ENCODE measurements at places on chromosomes 12 and 14. TPM values are rescaled to one million over a fixed set of nuclear protein-coding genes. Genes with fewer than 3 reads are reported as not detected.
A peak's percentile ranks its signal among the peaks of the same experiment; 100 is the strongest.

The IGFBP6 gene
- not detected for total RNA-seq

The ACTN1 gene
- total RNA-seq = 47.5 TPM

The CLEC1A gene
- not detected for total RNA-seq

The NAA30 gene
- total RNA-seq = 17.1 TPM

The LRP1-AS gene
- total RNA-seq = not detected

The RBM25 gene
- 157 TPM for total RNA-seq

The ADAMTS20 gene
- total RNA-seq = not detected

- peak overlapping the region; percentile 80 for H3K27ac ChIP-seq
- no peak for DNase-seq
- no peaks in the 10 kb centered on the region for H3K36me3 ChIP-seq
- no peaks in the 10 kb centered on the region for H3K27me3 ChIP-seq
- no peak overlapping the region for H3K4me3 ChIP-seq
- peaks cover 65% of the 10 kb centered on the region for H3K4me1 ChIP-seq
Observed at GRCh38 chr14:68819260-68819691, 26.4 kb upstream of the ZFP36L1 start.

- peaks cover 45% of the 10 kb centered on the region for H3K36me3 ChIP-seq
- DNase-seq = no peak
- no peak overlapping the region for H3K4me3 ChIP-seq
Observed at GRCh38 chr14:59356312-59356711, 108.9 kb downstream of the GPR135 start.

DNA sequence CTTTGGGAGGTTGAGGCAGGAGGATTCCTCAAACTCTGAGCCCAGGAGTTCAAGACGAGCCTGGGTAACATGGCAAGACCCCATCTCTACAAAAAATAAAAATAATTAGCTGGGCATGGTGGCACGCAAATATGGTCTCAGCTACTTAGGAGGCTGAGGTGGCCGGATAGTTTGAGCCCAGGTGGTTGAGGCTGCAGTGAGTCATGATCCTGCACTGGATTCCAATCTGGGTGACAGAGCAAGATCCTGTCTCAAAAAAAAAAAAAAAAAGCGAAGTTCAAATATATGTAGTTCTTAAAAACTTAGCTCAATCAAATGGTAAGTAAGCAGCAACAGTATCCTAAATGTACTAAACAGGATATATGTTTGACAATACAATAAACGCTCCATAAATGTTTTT lies 85.5 kb upstream of the SSTR1 start:
- H3K4me1 ChIP-seq = peaks cover 4% of the 10 kb centered on the region
- no peak overlapping the region for H3K27ac ChIP-seq
- no peaks in the 10 kb centered on the region for H3K36me3 ChIP-seq
- no peak for DNase-seq

DNA sequence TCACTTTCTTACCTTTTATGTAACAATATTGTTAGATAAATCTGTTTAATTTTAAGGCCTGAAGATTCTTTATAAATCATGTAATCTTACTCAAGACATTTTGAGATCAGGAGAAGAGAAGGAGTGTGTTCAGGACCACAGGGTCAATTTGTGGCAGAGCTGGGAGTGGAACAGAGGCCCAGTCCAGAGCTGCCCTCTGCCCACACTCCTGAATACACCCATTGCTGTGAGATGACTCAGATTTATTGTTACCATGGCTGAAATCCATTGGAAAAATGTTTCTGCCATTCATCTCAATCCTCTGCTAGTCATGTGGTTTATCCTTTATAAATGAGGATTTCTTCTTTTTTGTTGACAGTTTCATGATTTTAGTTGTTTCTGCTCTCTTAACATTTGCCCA lies 100.5 kb upstream of the STXBP6 start:
- no peak overlapping the region for H3K4me3 ChIP-seq
- no peaks in the 10 kb centered on the region for H3K27me3 ChIP-seq
- no peaks in the 10 kb centered on the region for H3K4me1 ChIP-seq
- H3K27ac ChIP-seq = no peak overlapping the region
- H3K36me3 ChIP-seq = no peaks in the 10 kb centered on the region

DNA sequence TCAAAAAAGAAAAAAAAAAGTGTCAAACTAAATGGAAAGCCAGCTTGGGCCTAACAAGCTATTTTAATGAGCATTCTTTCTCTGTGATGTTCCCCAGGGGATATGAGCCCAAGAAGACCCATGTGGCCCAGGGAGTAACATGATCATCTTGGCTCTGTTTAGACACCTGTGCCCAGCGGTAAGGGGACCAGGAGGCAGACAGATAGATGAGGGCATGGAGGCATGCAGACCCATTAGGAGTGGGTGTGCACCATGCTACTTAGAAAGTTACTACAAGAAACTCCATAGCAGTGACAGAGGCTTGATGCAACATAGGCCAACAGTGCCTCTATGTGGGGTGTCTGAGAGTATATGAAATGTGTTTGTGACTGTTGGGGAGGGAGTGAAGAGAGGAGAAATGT lies 3.1 kb upstream of the CREBL2 start:
- no peak overlapping the region for H3K27ac ChIP-seq
- H3K27me3 ChIP-seq = no peaks in the 10 kb centered on the region
- peaks cover 27% of the 10 kb centered on the region for H3K4me1 ChIP-seq

GRCh38 chr12:77005611-77006098 lies 59.7 kb downstream of the E2F7 start:
- H3K27me3 ChIP-seq = peaks cover 7% of the 10 kb centered on the region
- H3K27ac ChIP-seq = no peak overlapping the region
- H3K4me1 ChIP-seq = no peaks in the 10 kb centered on the region
- no peak overlapping the region for H3K4me3 ChIP-seq
- H3K36me3 ChIP-seq = no peaks in the 10 kb centered on the region

DNA sequence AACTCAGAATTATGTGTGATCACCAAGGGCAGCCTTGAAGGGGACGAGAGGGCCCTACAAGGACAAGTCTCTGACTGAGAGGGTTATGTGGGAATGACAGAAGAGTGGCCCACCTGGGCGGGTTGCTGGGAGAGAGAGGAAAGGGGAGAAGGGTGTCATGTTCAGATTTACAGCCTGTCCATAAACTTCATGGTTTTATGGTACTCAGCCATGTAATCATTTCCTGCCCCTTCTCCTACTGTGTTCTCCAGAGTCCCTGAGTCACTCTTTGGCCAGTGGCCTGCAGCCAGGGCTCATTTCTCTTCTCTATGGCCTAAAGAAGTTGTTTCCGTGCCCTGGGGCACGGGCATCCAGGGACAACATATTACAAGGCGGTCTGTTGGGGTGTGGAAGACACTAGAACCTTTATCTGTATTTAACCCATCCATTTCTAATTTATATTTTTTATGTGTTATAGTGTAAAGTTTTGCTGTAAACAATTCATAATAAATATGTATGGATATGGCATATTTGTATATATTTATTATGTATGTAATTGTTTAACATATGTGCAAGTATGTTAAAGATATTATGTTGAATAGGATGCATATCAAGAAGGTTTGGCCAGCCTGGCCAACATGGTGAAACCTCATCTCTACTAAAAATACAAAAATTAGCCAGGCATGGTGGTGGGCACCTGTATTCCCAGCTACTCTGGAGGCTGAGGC lies 26.9 kb downstream of the DDX47 start:
- DNase-seq = no peak
- peaks cover 2% of the 10 kb centered on the region for H3K36me3 ChIP-seq
- H3K4me1 ChIP-seq = peaks cover 18% of the 10 kb centered on the region

DNA sequence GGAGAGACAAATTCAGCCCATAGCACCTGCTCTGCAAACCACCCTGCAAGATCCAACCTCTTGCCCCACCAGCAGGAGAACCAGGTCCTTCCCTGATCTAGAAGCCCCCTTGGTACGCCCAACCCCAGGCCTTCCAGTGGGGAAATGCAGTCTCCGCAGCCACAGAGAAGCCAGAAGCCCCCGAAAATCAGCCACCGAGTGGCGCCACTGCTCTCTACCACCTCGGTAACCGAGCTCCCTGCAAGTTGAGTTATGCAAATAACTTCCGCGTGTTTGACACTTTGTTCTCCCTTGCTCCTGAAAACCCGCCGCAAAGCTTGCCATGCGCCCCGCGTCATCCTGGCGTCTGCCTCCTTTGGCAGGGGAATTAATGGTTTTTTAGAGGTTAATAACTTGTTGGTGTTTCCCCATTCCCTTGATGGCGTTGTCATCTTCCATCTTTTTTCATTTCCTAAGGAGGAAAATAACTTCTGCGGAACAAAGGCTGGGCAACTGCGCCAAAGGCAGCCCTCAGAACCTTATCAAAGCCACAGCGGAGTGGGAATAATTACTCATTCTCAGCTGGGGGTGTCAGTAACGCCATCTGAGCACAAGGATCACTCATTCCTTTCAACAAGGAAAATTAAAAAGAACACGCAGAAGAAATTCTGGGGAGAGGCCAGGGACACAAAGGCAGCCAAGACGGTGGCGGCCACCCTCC lies 60.4 kb downstream of the FZD10 start:
- H3K36me3 ChIP-seq = no peaks in the 10 kb centered on the region
- H3K27me3 ChIP-seq = no peaks in the 10 kb centered on the region

GRCh38 chr12:109612975-109613502 lies 39.4 kb downstream of the MVK start:
- no peak overlapping the region for H3K4me3 ChIP-seq
- H3K27me3 ChIP-seq = no peaks in the 10 kb centered on the region
- peak; percentile 24 for DNase-seq
- H3K27ac ChIP-seq = no peak overlapping the region
- no peaks in the 10 kb centered on the region for H3K4me1 ChIP-seq
- no peaks in the 10 kb centered on the region for H3K36me3 ChIP-seq

DNA sequence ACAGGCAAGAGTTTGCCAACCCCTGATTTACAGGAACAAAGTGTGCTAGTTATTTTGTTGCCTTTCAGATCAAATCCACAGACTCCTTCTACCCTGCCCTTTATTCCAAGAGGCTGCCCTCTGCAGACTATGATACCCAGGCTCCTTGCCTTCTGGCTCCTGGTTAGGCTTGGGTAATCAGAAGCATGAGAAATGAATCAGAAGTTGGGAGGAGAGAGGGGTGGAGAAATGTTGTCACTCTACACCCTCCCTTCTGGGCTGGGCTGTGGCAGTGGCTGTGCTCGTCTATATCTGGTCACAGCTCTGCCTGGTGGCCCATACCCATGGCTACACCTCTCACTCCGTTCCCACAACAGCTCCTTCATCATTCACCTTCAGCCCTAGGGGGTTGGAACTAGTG lies 204.6 kb upstream of the PLXNC1 start:
- H3K4me3 ChIP-seq = no peak overlapping the region
- H3K36me3 ChIP-seq = no peaks in the 10 kb centered on the region
- H3K4me1 ChIP-seq = no peaks in the 10 kb centered on the region
- DNase-seq = no peak

GRCh38 chr12:24725616-24726015 lies 223.3 kb downstream of the BCAT1 start:
- no peaks in the 10 kb centered on the region for H3K27me3 ChIP-seq
- no peak for DNase-seq
- no peaks in the 10 kb centered on the region for H3K4me1 ChIP-seq

- no peak overlapping the region for H3K4me3 ChIP-seq
- no peak for DNase-seq
- no peaks in the 10 kb centered on the region for H3K36me3 ChIP-seq
- no peak overlapping the region for H3K27ac ChIP-seq
- H3K27me3 ChIP-seq = no peaks in the 10 kb centered on the region
Observed at GRCh38 chr12:106113042-106113441, 25.7 kb downstream of the NUAK1 start.

DNA sequence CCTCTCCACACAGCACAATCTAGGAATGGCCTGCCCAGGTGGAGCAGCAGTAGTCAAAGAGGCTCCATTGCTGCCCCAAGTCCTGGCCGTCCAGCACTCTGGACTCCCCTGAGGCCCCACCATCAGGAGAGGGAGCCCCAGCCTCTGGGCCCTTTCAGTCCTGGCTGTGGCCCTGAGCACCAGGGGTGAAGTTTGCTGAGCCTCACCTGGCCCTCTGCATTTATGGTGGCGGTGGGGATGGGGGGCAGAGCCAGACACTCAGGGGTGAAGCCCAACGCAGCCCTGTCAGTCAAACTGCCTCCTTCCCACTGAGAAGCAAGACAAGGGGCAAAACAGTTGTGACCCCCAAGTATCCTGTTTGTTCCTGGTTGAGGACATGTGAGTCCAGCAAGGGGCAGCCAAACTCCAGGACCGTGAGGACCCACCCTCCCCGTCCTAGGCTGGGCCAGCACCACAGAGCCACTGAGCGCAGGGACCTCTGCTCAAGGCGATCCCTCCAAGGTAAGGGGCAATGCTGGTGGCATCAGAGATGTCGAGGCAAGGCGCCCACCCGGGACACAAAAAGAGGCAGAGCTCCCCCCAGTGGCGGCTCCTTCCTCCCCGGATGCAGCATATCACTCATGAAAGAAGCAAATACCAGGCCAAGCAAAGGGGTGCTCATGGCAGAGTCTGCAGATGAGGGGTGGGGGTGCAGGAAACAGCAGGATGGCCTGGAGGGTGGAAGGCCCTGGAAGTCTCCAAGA lies 4.8 kb upstream of the AMN start:
- no peaks in the 10 kb centered on the region for H3K27me3 ChIP-seq
- no peak overlapping the region for H3K27ac ChIP-seq
- H3K4me1 ChIP-seq = no peaks in the 10 kb centered on the region
- peaks cover under 1% of the 10 kb centered on the region for H3K36me3 ChIP-seq

DNA sequence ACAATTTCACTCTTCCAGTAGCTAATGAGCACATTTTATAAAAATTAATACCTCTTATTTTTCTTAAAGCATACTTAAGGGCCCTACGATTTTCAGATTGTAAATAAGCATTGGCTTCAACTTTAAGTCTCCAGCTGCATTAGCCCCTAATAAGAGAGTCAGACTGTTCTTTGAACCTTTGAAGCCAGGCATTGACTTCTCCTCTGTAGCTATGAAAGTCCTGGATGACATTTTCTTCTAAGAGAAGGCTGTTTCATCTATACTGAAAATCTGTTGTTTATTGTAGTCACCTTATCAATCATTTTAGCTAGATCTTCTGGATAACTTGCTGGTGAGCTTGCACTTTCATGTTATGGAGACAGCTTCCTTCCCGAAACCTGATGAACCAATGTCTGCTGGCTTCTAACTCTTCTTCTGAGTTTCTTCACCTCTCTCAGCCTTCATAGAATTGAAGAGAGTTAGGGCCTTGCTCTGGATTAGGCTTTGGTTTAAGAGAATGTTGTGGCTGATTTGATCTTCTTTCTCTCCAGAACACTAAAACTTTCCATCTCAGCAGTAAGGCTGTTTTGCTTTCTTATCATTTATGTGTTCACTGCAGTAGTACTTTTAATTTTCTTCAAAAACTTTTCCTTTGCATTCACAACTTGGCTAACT lies 377.1 kb upstream of the RGS6 start:
- H3K4me3 ChIP-seq = peak overlapping the region; percentile 63
- peaks cover 29% of the 10 kb centered on the region for H3K4me1 ChIP-seq
- H3K36me3 ChIP-seq = no peaks in the 10 kb centered on the region
- peak overlapping the region; percentile 60 for H3K27ac ChIP-seq
- no peak for DNase-seq

GRCh38 chr12:128421375-128421774 lies 154.4 kb downstream of the TMEM132C start:
- no peaks in the 10 kb centered on the region for H3K27me3 ChIP-seq
- H3K4me3 ChIP-seq = no peak overlapping the region
- H3K36me3 ChIP-seq = no peaks in the 10 kb centered on the region
- no peak for DNase-seq
